ENCODE measurements at places on chromosomes 5 and 9.

- no peak for DNase-seq
Measured at GRCh38 chr9:99023831-99024230, 80.1 kb downstream of the COL15A1 start.

- DNase-seq: no peak
Measured at GRCh38 chr5:57493034-57493433, 10.4 kb upstream of the ACTBL2 start.

GRCh38 chr5:169918228-169918627 lies 62.1 kb downstream of the INSYN2B start:
- no peak for DNase-seq

- no peak for DNase-seq
Measured at GRCh38 chr9:33263131-33264002, 1.1 kb downstream of the BAG1 start.

GRCh38 chr9:113566016-113566711 lies 102.6 kb downstream of the RGS3 start:
- no peak for DNase-seq

GRCh38 chr5:143499480-143500114 lies 96.1 kb upstream of the NR3C1 start:
- DNase-seq: no peak

DNA sequence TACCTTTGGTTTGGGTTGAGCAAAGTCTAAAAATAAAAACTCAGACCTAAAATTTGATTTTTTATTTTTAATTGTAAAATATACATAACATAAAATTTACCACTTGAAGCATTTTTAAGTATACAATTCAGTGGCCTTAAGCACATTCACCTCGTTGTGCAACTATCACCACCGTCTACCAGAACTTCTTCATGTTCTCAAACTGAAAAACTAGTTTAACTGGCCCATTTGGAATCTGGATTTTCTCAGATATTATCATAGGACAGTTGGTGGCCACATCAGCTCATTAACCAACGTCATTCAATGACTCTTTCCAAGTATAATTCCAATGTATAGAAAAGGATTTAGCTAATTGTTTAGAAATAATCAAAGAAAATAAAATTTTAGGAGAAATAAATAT lies 319.3 kb downstream of the TLE1 start:
- DNase-seq: no peak

DNA sequence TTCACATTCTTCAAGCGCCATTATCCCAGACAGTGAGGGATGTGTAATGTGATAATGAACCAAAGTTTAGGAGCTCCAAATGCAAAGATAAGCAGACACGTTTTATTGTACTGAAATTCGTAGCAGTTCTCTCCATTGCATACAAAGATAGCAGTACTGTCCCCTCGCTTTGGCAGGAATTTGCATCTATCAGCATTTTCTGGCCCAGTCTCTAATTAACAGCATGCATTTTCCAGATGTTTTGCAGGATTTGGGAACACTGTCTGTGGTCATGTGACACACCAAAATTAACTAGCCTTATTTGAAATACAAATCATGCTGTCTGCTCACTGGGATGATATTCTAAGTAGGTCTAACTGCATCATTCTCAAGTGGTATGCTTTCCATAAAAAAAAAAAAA lies 235.9 kb upstream of the TRPM3 start:
- no peak for DNase-seq

- no peak for DNase-seq
Measured at GRCh38 chr9:12716823-12717600, 23.8 kb downstream of the TYRP1 start.

- no peak for DNase-seq
Measured at GRCh38 chr9:99210572-99210971, 11.2 kb downstream of the ALG2 start.

DNA sequence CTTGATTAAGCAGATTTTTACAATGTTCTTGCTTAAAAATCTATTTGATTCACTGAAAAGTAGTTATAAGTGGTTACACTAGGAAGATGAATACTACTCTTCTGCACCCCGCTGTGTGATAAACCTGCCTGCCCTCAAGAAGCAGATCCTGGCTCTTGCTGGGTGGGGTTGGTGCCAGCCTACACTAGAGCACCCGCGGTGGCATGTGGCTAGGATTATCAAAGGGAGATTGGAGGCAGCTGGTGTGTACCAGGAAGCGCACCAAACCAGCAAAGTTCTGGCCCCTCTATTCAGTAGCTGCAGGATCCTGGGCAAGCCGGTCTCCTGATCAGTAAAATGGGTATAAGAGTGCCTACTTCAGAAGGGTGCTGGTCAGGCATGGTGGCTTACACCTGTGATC lies 43.5 kb downstream of the PRLR start:
- no peak for DNase-seq

DNA sequence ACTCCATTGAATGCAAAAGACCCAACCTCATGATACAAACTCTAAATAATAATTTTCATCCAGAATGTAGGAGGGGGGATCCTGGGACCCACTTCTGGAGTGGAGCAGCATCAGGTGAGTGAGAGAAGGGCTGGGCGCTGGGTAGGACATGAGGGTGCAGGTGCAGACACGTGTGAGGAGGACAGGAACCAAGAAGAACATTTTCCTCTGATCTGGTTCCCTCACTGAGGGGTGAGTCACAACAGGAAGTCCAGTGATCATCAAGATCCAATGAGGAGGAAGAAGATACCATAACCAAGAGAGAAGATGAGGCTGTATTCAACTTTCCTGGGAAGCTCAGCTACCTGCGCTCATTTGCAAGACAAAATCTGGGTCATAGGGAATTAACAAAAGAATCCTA lies 57.4 kb downstream of the SFXN1 start:
- DNase-seq: no peak

GRCh38 chr5:145991044-145991575 lies 54.7 kb downstream of the SH3RF2 start:
- peak; percentile 8 for DNase-seq

DNA sequence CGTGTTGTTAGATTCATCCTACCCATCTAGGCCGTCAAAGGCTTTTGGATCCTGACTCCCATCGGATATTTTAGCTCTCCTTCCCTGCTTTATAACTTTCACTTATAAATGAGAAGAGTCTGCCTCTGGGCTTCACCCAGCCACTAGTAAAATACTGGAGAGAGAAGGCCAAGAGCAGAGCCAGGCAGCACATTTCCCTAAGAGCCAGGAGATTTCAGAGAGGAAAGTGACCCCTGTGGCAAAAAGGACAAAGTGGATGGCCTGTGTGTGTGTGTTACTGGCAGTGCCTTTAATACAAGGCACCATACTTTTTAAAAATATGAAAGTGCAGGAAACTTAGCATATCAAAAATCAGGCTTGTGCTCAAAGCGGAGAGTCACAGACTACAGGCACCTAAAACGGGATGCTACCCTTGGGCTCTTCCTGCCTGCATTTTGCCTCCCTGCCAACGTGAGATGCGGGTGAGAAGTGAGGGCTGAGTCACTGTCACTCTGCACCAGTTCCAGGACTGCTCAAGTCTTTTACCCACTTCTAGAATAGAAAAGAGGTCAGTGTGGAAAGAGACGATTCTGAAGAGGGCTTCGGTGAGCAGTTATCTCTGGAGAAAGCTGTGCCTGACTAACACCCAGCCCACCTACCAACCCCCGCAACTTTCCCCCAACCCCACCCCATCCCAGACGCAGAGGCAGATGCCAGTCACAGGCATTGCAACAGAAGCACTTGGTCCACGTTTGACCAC lies 15.9 kb downstream of the NFIL3 start:
- DNase-seq: no peak

DNA sequence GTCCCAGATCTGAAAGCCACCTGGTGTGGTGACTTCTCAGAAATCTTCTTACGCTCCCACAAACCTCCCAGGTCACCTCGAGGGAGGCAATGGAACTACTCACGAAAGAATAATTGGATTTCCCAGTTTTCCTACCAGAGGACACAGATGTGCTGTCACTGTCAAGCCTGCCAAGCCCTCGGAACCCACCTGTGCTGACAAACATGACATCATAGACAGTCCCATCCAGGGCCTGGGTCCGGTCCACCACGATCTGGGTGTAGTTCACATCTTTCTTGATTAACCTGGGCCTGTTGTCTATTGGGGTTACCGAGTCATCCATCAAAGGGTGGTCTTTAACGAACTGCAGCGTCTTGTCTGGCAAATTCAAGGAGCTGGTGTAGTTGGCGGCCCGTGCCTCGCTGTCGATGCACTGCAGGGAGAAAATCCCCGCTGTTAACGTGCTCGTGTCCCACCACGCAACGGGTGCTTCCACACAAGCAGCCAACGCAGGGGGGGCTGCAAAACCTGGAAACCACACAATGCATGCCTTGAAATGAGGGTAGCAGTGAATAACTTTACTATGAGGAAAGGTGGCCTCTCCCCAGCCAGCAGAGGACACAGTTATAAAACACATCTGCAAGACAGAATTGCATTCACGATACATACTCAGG lies 69.0 kb downstream of the SECISBP2 start:
- DNase-seq: no peak

DNA sequence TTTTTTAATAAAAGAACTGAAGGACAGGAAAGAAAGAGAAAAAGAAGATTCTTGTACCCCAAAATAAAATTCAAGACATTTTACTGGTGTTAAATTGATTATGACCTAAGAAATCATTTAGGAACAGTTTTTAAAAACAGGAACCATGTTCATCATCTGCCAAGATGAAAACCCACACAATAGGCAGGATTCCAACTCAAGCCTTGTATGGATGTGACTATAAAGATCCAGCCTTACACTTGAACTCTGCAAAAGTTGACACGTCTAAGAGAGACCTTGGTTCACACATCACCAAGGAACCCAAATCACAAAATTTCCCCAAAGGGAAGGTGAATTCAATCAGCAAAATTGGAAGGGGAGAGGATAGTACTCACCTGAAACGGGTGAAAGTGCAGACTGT lies 82.6 kb downstream of the SMIM23 start:
- no peak for DNase-seq

DNA sequence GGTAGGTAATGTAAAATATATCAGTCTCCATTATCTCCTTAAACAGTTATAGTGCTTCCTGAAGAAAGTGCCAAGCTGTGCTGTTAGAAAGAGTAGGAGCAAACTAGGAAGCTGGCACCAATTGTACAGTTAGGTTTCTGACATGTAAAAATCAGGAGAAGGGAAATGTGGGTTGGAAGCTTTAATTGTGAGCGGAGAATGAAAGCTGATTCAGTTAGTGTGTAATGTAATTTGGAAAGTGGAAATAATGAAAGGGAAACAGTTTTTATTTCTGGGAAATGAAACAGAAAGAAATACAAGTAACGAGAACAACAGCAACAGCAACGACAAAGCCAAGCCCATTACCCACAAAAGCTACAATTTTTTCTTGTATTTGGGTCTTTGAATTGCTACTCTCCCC lies 48.8 kb upstream of the JAK2 start:
- DNase-seq: no peak

- DNase-seq: no peak
Measured at GRCh38 chr5:65821966-65822365, 100.0 kb downstream of the NLN start.

DNA sequence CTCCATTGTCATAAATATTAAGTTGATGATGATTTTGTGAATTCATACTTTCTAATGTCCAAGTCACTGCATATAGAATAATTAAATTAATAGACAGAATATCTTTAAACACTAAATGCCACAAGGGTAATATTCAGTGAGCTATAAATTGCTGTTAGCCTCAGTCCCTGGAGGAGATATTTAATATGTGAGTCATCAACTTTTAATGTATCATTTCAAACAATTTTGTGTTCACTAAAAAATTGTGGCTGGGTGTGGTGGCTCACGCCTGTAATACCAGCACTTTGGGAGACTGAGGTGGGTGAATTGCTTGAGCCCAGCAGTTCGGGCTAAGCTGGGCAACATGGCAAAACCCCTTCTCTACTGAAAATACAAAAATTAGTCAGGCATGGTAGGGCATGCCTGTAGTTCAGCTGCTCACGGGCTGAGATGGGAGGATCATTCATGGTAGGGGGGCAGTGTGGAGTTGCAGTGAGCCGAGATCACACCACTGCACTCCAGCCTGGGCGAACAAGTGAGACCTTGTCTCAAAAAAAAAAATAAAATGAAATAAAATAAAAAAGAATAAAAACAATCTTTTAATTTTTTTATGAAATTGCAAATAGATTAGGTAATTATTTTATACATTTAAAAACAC lies 717.3 kb upstream of the CHD1 start:
- no peak for DNase-seq

DNA sequence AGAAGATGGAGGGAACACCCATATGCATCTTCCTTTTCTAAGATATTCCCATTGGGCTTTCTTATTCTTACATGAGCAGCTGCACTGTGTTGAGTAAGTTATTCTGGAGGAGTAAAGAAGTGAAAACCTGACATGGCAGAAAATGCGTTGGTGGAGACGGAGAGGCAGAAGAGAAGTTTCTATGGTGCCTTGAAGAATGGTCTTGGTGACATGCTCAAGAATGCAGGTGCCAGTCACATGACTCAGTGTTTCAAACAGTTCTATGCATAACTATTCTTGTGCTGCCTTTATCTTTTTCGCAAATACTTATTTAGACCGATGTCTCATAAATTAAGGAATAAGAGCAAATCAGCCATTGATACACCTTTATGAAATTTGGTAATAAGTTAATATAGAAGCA lies 377.8 kb upstream of the IRX2 start:
- no peak for DNase-seq

DNA sequence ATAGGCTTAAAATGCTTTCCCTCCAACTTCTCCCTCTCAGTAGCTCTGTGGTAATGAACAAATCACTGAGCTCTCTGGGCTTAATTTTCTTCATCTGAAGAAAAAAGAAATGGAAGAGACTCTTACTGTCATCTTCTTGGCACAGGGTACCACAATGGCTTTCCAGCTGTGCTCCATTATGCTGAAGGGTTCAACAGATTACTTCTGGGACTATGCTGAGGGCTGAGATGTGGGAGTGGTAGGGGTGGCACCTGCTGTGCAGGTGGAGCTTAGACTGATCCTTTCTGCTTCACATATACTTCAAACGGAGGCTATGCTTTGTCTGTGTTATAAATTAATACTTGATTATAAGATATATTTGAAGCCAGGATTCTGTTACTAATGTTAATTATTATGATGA lies 840.2 kb upstream of the C9orf72 start:
- no peak for DNase-seq

DNA sequence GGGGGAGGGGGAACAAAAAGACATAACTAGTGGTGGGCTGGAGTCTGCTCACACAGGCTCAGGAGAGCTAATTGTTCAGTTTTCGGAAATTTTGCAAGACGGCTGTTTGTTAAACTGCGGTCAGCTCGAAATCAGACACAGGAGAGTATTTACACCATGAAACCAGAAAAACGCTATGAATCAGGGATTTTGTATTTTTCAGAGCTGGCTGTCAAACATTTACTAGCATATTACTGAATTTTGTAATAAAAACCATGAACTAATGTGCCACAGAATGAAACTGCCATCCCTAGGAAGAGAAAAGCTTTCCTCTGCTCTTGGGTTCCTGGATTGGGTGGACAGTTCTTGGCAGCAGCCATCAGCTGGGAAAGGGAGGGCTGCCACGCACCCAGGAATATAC lies 45.3 kb downstream of the TRPM3 start:
- DNase-seq: no peak

- no peak for DNase-seq
Measured at GRCh38 chr5:16104961-16105360, 74.6 kb downstream of the MARCHF11 start.

All from HS-5 (cell line).